CD4-positive, alpha-beta memory T cell (primary cell): ENCODE measurements at places on chromosomes 4 and X. TPM values are rescaled to one million over a fixed set of nuclear protein-coding genes. Genes with fewer than 3 reads are reported as not detected.
A peak's percentile ranks its signal among the peaks of the same experiment; 100 is the strongest.

Gene KLHL13
- not detected for polyA plus RNA-seq

Gene GASK1B
- not detected for polyA plus RNA-seq

Gene TMPRSS11B
- not detected for polyA plus RNA-seq

Gene HMGN5
- 5.5 TPM for polyA plus RNA-seq

Gene PDGFC
- not detected for polyA plus RNA-seq

Gene TSPAN6
- polyA plus RNA-seq = 4.1 TPM

Gene SEPTIN6
- 112 TPM for polyA plus RNA-seq

Gene IQSEC2
- polyA plus RNA-seq = 0.33 TPM

Gene PRRG3
- polyA plus RNA-seq = not detected

Gene PLP2
- polyA plus RNA-seq = 334 TPM

Gene CT83
- not detected for polyA plus RNA-seq

Gene ARAP2
- polyA plus RNA-seq = 29.1 TPM

- DNase-seq = no peak
Measured at GRCh38 chr4:64068096-64068495, 341.2 kb downstream of the TECRL start.

- DNase-seq = no peak
Measured at GRCh38 chr4:40733752-40734151, 16.0 kb upstream of the NSUN7 start.

GRCh38 chr4:36164900-36165630 lies 79.2 kb downstream of the ARAP2 start:
- no peak for DNase-seq

DNA sequence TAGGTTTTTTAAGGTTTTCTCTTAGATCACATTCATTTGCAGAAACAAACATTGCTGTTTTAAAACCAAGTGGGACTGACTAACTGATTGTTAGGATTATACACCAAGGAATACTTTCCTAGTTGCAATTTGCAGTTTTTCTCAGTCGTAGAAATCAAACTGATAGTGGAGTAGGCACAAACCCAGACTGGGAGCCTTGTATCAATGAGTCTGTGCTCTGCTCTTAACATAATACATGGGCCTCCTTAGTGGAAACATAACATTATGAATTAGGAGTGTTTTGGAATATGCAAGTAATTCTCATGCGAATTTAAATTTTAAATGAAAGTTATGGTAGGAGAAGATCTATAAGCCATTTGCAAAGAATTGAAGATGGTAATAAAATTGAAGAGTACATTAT lies 223.5 kb downstream of the CLCN4 start:
- no peak for DNase-seq

DNA sequence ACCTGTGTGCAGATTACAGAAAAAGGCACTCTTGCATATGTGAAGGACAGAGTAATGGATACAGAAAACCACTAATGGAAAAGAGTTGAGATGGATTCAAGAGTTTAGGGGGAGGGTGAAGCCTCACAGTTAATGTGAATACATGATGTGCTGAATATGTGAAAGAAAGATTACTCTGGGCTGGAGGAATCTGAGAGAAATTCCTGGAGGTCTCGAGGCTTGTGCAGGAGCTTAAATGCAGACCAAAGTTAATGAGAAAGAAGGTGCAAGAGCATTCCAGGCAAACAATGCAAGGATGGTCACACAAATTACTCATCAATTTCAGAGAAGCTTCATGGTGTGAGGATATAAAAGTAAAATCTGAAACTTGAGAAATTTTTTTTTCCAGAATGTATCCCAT lies 768.8 kb downstream of the STPG2 start:
- no peak for DNase-seq

GRCh38 chr4:87060957-87061356 lies 126.1 kb downstream of the AFF1 start:
- peak; percentile 20 for DNase-seq

- DNase-seq = no peak
Measured at GRCh38 chr4:75718529-75718928, 5.8 kb upstream of the USO1 start.

DNA sequence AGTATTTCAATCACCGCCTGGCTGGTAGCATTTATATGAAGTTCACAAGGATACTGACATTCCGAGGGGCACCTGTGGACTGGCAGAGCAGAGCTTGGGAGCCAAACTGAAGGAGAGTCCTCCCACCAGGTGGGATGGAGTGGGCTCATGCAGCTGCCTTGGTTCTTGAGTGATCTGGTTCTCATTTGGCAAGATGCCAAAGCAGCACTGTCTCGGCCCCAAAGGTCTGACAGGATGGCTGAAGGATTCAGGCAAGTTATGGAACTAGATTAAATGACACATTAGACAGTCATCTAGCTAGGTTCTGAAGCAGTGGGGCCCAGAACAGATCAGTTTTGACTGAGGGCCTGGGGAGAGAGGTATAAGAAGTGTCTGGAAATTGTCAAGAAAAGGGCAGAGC lies 3.2 kb downstream of the FGF16 start:
- DNase-seq = no peak

DNA sequence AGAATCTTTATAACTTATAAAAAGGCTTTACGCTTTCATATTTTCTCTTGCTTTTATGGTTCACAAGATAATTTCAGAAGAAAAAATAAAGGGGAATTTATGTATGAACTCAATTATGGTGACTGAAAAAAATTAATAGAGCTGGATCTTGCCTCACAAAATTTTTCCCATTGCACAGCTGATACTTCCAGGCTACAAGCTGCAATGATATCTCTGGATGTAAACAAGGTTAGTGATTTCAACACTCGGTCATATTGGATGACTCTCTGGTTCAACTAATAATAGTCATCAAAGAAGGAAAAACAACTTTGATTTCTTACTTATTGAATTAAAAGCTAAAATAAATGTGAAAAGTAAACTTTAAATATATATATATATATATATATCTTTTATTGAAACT lies 868.0 kb downstream of the FAT4 start:
- no peak for DNase-seq

DNA sequence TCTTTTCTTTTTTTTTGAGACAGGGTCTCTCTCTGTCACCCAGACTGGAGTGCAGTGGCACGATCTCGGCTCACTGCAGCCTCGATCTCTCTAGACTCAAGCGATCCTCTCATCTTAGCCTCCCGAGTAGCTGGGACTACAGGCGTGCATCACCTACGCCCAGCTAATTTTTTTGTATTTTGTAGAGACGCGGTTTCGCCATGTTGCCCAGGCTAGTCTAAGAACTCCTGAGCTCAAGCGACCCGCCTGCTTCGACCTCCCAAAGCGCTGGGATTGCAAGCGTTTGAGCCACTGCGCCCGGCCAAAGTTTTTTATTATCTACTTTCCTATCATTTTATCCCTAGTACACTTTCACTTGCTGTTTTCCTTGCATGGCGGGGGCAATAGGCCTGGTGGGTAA lies 1.4 kb downstream of the UBA6 start:
- DNase-seq = no peak

- DNase-seq = no peak
Measured at GRCh38 chrX:119638725-119639471, 32.7 kb upstream of the NKRF start.

DNA sequence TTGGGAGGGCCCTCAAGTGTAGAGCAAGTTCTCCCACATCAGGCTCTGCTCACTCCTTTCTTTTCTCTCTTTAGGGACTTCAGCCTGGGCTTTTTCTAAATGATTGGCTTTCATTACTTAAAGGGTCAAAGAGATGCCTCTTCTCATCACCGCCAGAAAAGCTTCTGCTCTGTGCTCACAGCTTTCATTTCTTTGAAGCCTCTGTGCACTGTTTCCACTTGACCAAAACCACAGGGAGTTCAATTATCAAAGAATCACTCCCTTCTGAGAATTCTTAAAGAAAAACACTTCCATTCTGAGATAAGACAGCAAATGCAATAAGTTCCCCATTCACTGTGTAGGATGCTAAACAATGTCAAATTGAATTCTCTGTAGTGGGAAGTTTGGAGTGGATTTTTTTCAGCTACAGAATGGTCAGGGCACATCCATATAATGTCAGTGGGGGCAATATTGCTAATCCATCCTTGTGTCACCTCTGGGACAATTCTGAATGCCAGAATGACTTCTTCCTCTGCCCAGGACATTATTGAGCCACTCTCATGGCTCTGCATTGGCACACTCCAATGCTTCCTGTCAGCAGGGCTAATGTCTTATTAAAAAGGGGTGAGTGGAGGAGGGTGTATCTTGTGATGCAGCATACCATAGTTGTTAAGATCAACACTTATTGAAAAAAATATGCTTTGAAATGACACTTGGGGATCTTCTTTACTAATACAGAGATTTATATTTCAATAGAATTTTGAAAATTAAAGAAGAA lies 217.6 kb downstream of the SNCA start:
- DNase-seq = no peak

- no peak for DNase-seq
Measured at GRCh38 chrX:97399400-97399799, 515.7 kb downstream of the RPA4 start.

DNA sequence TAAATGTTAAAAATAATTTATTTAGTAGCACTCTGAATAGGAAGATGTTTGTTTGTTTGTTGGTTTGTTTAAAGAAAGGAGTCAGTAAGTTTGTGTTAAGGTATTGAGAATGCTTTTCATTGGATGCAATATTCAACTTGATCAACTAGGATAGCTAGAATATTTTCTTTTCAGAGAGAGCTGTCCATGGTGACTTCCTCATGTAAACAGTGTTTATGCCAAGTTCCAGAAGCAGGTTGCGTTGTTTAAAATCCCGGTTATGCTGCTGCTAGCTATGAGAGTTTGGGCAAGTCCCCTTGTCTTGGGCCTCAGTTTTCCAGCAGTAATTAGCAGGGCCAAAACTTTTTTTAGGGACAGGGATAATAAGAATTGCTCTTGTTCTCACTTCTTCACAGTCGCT lies 876.2 kb upstream of the HS3ST1 start:
- DNase-seq = no peak

GRCh38 chr4:165931741-165932140 lies 58.7 kb downstream of the TLL1 start:
- no peak for DNase-seq

- DNase-seq = no peak
Measured at GRCh38 chr4:85774489-85774888, 299.5 kb downstream of the ARHGAP24 start.

DNA sequence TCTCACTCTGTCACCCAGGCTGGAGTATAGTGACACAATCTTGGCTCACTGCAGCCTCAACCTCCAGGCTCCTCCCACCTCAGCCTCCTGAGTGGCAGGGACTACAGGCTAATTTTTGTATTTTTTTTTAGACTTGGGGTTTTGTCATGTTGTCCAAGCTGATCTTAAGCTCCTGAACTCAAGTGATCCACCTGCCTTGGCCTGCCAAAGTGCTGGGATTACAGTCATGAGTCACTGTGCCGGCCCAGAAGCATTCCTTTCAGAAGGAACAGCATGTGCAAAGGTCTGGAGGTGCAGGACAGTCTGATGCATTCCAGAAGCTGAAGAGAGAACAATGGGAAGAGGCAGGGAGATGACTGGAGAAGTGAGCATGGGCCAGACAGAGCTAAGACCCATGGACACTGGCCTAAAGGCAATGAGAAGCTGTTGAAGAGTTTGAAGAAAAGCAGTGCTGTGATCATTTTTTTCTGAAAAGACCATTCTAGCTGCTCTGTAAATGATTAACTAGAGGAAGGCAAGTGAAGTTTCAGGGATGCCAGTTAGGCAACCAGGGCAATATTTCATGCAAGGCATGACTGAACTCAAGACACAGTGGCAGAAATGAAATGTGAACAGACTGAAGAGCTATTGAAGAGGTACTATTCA lies 43.2 kb downstream of the MANBA start:
- DNase-seq = no peak

- DNase-seq = no peak
Measured at GRCh38 chr4:57109411-57109846, 756 bp downstream of the IGFBP7 start.

DNA sequence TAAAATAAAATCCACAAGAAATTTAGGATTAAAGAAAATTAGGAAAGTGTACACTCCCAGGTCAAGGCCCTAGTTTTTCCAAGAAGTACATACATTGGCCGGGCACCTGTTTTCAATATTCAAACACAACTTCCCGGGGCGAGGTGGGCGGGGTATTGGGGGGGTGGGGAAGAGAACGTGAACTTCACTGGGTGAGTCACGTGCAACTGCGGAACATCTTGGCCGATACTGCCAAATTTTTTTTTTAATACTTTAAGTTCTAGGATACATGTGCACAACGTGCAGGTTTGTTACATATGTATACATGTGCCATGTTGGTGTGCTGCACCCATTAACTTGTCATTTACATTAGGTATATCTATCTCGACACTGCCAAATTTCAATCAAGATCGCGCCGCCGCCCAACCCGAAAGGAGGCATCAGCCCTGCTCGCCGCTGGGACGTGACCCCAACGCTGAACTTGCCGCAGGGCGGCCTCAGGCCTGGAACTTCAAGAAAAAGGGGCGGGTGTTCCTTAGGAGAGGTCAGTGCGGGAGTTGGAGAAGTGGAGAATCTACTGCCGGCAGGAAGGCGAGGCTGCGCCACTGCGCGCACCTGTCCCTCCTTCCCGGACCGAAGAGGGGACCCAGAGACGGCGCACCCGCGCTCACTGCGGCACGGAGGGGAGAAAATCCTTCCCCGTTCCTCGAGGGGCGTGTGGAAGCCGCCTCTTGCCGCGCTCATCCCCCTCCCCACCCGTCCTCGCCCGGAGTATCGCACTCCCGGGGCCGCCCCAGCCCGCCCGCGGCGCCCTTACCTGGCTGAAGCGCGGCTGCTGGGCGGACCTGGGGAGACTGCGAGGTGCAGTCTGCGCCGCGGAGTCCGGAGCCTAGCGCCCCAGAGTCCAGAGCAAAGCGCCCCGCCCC lies at the start of gene TEC:
TEC (minus strand) TSS at position 883 of the 905 bp plus-strand sequence. CDS start 41,224 bp downstream, outside the sequence.
- DNase-seq = peak; percentile 56

DNA sequence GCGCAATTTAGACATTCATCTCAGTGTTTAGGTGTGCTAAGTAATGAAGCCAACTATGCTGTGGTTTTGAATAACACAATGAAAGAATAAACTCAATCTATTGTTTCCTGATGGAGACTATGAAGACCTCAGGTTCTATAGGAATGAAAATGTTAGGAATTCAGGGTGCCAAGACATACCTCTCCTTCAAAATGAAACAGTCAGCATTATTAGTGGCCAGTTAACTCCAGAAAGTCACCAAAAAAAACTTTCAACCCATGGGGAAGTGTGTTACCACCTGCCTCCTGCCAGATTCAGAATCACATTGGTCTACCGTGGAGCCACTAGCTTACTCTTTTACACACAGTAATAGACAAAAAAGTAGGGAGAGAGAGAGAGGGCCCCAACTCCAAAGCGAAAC lies 352.9 kb downstream of the GABRG1 start:
- DNase-seq = no peak

DNA sequence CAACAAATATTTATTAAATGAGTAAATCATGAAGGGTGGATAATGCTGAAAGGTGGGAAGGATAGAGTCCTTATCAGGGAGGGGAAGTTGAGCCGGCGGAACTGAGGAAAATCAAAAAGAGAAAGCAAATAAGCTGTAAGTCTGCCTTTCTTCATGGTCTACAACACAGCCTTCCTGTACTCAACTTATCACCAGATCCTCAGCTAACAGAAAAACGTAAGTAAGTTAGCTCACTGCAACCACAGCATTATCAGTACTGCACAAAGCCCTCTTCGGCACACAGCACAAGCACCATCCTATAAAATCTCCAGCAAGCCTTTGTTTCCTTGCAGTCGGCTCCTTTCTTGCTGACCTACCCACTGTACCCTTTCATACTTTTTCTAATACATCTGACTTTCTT lies 70.3 kb downstream of the CRMP1 start:
- no peak for DNase-seq

- DNase-seq = peak; percentile 25
Measured at GRCh38 chr4:165208221-165208652, 876 bp downstream of the KLHL2 start.

- no peak for DNase-seq
Measured at GRCh38 chr4:100889898-100890297, 372.1 kb upstream of the EMCN start.
